T-helper 22 cell (primary cell): ENCODE measurements at places on chromosomes 3 and 15.

DNA sequence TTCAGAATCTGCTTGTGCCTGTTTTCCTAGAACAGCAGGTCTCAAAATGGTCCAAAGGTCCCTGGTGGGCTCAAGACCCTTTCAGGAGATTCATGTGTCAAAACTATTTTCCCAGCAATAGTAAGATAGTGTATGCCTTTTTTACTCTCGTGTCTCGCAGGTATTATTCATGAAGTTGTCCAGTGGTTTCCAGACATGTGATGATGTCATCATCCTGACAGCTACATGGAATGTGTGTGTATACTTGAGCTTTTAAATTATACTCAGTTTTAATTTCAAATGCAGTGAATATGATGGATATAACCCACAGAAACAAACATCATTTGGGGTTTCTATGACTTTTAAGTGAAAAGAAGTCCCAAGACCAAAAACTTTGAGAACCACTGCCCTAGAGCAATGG lies 288.6 kb downstream of the NTRK3 start:
- no peak for DNase-seq

GRCh38 chr3:66280304-66280703 lies 59.5 kb downstream of the SLC25A26 start:
- DNase-seq, result no peak

DNA sequence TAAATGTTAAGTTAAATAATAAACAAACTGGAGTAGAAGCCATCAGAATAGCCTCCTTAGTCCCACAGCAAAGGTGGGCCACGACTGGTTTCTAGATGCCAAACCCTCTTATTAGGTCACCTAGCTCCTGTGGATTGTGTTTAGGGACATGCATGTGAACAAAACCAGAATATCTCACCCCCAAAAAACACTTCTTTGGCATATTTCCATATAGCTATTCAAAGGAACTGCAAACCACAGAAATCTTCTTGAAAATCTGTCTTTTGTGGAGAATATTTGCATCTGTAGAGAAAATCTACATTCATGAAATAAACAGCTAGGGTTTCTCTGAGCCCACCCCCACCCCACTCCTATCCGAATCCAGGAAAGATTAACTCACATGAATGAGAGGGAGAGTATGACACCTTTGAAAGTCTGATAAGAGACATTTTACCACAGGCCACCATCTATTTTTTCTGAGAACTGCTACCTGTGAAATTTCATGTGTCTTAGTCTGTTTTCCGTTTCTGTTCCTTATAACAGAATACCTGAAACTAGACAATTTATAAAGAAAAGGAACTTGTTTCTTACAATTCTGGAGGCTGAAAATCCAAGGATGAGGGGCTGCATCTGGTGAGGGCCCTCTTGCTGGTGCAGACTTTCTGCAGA lies 159.4 kb downstream of the NEK10 start:
- no peak for DNase-seq

- DNase-seq, result no peak
Observed at GRCh38 chr3:61687206-61687605, 125.8 kb downstream of the PTPRG start.

GRCh38 chr15:97077975-97078374 lies 747.5 kb downstream of the NR2F2 start:
- DNase-seq, result no peak

DNA sequence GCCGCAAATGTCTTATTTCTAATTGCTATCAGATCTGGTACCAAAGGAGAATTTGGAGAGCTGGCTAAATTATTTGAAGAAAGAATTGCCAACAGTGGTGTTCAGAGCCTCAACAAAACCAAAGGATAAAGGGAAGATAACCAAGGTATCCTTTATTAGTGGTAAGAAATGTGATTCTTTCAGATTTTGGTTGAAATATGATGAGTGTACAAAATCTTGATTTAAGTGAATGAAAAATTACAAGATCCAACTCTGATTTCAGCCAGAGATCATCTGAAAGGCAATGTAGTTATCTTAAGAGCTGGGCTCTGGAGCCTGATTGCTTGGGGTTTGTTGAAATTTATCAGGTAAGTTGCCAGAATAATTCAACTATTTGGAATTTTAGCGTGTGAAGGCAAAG lies 4.7 kb downstream of the GNL3 start:
- no peak for DNase-seq

GRCh38 chr15:63044077-63044644 lies 1.6 kb downstream of the TPM1 start:
- DNase-seq, result no peak

DNA sequence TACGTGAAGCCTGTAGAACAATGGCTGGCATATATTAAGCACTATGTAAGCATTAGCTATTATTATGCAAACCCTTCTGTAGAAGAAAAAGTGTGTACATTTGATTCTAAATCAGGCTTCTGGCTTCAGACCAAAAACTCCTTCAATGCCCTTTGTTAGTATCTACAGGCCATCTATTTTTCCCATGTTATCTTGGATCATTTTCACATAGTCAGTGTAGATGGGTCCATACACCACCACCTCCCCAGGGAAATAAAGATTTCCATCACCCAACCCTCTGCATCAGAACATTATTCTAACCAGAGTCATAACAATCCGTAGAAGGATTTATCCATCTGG lies 8.0 kb upstream of the KLHL6 start:
- no peak for DNase-seq

DNA sequence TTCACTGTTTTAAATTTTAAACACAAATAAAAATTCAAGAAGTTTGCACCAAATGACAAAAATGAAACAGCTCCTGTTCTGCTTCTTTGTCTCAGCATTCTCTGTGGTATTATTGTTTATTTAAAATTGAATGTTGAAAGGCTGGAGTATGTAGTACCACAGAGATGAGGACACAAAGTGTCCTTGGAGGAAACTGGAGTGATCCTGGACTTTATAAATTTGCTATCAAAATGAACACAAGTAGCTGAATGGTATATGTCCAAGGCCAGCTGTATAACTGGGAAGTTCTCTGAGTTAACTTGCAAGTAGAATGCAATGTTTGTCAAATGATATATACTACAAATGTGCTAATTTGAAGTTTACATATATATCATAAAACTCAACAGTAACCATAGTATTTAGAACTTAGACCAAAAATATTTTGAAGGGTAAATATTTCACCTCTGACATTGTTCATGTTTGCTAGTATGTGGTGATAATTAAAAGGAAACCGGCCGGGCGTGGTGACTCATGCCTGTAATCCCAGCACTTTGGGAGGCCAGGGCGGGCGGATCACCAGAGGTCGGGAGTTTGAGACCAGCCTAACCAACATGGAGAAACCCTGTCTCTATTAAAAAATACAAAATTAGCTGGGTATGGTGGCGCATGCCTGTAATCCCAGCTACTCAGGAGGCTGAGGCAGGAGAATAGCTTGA lies 12.3 kb downstream of the BTLA start:
- no peak for DNase-seq

DNA sequence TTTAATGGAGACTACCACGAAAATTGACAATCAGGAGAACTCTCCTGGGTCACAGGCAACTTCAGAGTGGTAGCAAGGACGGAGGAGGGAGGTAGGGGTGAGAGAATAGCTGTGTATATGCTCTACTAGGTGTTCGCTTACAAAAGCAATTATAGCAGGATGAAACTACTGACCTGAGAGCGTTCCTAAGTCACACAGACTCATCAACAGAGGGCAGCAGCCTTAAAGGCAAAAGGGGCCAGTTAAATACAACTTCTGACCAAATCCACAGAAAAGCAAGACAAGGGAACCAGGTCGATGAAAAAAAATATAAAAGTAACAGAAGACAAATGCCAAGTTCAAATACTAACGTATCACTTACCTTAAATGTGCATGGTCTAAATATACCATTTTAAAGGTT lies 894.6 kb downstream of the PLOD2 start:
- no peak for DNase-seq
